Activated CD8-positive, alpha-beta memory T cell treated with anti-CD3 and anti-CD28 coated beads for 4 hours (primary cell): ENCODE measurements at places on chromosomes 1 and 21.
A peak's percentile ranks its signal among the peaks of the same experiment; 100 is the strongest.

DNA sequence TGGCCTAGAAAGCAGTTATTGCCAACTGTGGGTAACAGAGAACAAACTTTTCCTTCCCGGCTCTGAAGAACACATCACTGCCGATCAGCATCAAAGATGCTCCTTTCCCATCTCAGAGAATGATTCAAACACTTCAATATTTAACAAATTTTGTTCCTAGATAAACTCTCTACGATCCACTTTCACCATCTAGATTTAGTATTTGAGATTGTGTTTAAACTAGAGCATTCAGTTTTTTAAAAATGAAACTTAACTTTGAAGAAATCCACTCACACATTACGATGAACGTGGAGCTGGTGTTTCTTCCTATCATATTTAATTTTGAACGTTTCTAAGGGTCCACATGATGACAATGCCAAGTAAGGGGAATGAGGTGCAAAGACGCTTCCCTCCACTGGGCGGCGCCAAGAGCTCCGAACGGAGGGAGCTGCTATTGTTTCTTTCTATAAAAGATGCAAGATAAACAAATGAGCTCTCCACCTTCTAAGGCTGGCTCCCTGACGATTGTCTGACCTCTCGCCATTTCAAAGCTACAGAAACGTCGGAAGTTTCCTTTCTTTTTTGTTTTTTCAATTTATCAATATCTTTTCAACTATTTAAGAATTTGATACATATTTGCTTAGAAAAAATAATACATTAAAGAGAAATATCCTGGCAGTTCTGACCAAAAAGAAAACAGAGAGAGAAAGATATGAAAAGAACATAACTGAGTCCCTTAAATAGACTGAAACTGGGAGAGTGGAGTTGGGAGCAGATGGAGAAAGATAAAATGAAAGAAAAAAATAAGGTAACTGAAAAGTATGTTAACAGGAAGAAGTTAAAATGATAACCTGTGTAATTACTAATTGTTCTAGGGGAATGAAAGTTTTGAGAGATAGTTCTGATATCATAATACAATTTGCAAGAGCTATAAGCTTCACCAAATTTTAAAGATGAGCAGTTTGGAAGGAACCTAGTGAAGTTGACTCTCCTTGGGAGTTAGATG, 4.4 kb upstream of the BARHL2 start:
- DNase-seq, result no peak

GRCh38 chr1:29305943-29306342, 69.6 kb downstream of the PTPRU start:
- no peak for DNase-seq

- no peak for DNase-seq
These were observed 283.1 kb downstream of the TM2D1 start for GRCh38 chr1:61441723-61442262.

DNA sequence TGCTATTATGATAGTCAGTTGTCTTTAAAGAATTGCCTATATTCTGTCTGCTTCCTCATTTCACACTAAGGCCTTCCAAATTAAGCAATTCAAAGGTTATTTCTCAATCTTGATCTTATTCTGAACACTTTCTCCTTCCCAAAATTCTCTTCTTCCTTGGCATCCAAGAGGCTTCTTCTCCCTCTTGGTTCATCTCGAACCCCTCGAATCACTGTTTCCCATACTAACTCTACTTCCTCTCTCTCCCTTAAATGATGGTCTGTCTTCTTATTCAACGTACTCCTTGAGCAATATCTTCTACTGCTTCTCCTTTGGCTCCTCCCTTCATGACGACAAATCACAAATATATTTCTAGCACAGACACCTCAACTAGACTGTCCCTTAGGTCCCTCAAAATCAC, 4.5 kb downstream of the COPA start:
- no peak for DNase-seq

DNA sequence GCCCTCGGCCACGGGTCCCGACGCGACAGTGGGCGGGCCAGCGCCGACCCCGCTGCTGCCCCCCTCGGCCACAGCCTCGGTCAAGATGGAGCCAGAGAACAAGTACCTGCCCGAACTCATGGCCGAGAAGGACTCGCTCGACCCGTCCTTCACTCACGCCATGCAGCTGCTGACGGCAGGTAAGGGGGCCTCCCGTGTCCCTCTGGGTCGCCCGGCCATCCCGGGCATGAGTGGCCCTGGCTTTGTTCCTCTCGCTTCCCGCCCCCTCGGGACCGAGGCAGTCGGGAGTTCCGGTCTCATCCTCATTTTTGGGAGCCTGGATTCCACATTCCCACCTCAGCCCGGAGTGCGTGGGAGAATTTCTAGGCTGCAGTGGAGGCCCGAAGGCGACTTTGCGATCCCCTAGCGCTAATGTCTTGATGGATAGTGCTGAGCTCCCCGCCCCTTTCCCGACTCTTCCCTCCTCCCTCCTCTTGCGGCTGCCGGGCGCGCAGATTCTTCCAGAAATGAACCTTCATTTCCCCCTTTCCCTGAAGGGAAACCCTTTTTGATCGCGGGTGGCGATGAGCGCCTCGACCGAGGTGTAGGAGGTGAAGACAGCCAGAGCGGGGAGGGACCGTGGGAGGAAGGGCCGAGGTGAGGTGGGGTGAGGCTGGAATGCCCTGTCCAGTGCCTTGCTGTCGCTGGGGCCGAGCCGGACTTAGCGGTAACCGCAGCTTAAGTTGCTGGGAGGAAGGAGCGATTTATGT, 705 bp downstream of the KHDRBS1 start:
- DNase-seq, result peak; percentile 4

- no peak for DNase-seq
These were observed 61.6 kb upstream of the DEPDC1 start for GRCh38 chr1:68558321-68559026.

DNA sequence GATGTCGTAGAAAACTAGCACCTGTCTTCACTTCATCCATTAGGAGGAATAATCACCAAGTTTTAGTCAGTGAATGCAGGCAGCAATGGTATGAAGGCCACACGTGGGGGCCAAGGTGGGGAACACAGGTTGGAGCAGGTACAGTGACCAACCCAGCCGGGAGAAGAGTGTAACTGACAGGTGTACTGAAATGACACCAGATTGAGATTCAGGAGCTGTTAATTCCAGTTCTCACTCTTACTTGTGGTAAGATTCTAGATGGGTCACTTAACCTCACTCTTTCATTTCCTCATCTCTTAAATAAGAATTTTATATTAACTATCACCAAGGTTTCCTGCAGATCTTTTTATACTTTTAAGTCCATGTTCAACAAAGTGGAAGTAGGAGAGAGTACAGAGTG, 206.2 kb upstream of the PTBP2 start:
- no peak for DNase-seq

- peak; percentile 39 for DNase-seq
These were observed 642 bp downstream of the SLC30A7 start for GRCh38 chr1:100896481-100896982.

DNA sequence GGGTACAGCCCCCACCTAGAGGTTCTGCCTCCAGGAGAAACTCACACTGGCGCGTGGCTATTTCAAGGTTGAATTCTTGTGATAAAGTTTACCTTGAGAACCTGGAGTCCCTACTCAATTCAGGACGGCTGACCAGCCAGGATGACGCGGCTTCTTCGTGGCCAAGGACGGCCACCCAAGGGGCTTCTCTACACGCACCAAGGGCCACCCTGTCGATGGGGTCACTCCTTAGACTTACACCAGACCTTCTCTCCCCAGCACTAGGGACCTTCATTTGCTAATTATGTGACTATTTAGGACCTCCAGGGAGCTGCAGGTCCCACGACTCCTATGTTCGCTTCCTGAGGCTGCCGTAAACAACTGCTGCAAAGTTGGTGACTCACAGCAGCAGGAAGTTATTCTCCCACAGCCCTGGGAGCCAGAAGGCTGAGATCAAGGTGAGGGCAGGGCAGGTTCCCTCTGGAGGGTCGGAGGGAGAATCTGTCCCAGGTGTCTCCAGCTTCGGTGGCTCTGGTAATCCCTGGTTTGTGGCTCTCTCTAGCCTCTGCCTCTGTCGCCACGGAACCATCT, 135.9 kb downstream of the NPHP4 start:
- DNase-seq, result no peak

DNA sequence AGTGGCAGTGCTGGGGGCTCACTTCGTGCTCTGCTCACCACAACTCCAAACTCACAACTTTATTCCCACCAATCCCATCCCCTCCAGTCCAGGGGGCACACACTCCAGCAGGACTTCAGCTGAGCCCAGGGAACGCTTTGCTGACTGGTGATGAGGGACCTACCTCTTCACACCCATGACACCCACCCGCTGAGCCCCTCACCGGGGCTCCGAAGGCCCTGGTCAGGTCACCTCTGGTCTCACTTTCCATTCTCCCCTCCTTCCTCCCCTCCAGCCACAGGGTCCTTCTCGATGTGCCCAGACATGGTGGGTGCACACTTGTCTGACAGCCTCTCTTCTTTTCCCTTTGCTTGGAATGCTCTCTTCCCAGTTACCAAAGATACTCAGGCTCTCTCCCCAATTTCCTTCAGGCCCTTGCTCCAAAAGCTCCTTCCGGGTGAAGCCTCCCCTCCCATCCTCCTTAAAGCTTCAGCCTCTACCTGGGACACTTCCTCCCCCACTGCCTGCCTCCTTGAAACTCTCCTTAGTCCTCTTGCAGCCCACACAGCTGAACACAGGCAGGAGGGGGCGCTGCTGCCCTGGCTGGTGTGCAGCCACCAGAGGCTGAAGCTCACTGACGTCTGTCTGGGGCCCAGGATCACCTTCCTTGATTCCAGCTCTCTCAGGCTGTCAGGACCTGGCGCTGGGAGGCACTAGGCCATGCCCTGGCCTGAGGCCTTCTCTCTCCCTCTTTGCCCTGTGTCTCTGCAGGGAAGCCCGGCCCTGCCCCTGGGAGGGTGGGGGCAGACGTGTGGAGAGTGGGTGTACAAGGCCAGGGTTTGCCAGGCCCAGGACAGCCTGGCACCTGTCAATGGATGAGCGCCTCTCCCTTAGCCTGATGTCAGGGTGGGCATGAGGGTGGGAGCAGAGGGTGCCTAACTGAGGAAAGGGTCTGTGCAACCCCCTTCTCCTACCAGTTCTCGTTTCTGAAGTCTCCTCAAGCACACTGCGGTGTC, 1.6 kb downstream of the KCNE1 start:
- DNase-seq, result no peak

GRCh38 chr1:45499415-45499769, 481 bp downstream of the CCDC163 start:
- no peak for DNase-seq

DNA sequence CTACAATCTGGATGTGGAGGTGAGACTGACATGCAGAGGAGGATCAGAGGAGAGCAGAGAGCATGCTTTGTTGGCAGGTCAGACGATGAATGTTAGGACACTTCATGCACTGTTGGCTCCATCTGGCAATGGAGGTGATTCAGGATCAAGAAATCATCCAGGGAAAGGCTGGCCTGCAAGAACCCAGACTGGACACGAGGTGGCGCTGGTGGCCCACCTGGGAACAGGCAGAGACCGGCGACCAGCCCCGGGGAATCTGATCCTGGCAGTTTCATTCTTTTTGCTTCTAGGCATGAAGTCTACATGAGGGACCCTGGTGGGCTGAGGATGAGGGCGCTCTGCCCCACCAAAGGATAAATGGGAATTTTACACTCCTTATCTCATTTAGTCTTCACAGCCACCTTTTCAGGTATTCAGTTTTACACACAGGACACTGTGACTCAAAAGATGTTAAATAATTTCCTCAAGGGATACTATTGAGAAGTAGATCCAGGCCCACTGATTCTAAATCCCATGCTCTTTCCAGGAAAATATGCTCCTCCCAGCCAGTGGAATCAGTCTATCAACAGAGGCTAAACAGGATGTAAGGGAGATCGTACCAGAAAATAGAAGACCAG, 26.2 kb upstream of the SCMH1 start:
- DNase-seq, result peak; percentile 23

GRCh38 chr1:196180847-196181593, 427.2 kb downstream of the KCNT2 start:
- no peak for DNase-seq

GRCh38 chr1:232655028-232655745, 25.3 kb upstream of the SIPA1L2 start:
- no peak for DNase-seq

GRCh38 chr1:172939475-172939874, 111.3 kb downstream of the TNFSF18 start:
- DNase-seq, result no peak
